SW480 (cell line): ENCODE measurements at places on chromosomes 5 and 9.
A peak's percentile ranks its signal among the peaks of the same experiment; 100 is the strongest.

DNA sequence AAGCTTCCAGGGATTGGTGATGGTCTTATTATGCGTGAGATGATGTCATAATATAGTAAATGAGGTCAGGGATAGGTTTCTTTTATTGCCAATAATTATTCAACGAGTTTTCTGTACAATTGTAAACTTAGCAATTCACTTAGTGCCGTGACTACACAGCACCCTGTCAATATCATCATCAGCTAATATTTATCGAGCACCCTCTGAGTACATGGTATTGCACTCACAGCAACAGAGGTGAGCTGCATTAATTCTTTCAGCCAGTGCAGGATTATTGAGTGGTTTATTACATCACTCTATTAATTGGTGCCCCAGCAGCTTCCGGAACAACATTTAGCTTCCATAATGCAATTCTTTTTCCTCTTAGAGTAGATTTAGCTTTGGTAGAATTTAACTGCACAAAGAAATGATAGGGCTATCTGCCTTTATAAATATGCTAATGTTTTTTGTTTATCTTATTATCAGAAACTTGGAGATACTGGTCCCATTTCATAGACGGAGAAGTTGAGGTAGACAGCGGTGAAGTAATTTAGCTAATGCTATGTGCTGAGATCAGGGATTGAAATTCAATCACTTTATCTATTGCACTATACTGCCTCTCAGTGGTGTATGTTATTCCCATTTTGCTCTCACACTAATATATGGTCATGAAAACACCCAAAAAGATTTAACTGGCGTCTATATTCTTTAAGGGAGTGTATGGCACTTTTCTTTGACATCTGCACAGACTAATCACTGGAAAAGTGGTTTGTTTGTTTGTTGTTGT is 726.1 kb upstream of the WWC1 start:
- peak; percentile 53 for DNase-seq

DNA sequence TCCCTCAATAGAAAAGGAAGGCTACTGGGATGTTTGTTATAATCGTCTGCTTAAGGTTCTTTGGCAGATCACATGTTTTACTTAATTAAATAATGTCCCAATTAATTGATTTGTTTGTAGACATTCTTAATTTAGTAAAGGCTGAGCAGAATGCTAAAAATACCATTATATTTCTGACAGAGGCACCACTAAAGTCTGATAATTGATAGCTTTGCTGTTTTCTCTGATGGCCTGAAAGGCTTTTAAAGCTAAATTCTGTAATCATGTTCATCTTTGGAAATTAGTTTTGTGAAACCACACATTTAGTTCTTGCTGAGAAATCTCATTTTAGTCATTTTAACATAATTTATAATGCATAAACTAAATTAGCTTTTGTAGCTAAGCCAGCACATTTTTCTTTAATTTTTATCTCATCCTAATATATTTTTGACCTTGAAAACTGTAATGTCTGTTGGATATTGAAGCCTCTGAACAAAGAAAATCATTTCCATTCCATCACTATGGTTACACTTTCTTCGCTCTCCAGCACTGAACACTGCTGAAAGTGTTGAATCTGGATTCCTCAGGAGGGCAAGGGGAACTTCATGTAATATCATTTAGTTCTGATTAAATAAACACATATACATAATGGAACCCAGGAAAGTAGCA is 329.4 kb downstream of the ELAVL2 start:
- DNase-seq = no peak

- no peak for DNase-seq
Observed at GRCh38 chr9:134620751-134621557, 20.6 kb upstream of the COL5A1 start.

DNA sequence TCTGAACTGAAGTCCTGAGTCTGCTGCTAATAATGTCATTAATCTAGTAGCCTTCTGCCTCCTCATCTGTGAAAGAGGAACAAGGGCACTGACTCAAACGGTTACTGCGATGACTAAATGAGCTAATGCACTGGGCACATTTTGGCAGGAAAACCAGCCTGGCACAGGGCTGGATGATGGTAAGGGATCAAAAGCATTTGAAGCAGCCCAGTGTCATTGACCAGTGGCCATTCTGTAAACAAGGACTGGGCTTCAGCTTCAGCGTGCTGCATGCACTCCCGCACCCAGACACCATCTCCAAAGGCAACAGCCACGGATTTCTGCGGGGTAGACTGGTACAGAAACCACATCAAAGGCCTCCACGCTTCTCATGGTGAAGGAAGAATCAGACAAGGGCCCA is 8.0 kb downstream of the GCNT4 start:
- peak; percentile 70 for DNase-seq

DNA sequence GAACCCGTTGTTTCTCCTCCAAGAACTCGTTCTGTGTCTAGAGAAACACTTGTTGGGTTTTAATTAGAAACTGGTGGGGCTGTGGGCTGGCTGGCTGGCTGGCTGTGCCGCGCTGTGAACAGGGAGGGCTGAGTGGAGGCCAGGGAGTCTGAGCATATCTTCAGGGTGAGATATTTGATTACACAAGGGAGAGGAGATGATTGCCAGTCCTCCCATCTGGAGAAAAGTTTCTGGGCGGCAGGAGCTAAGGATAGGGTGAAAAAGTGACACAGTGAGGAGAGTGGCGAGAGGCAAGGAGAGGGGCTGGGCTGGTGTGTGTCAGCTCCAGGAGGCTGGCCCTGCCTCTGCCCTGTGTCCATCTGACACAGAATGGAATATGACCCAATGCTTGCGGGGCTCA is 63.0 kb downstream of the GDNF start:
- DNase-seq = no peak

GRCh38 chr5:155649666-155650065 is 636.1 kb downstream of the KIF4B start:
- no peak for DNase-seq

DNA sequence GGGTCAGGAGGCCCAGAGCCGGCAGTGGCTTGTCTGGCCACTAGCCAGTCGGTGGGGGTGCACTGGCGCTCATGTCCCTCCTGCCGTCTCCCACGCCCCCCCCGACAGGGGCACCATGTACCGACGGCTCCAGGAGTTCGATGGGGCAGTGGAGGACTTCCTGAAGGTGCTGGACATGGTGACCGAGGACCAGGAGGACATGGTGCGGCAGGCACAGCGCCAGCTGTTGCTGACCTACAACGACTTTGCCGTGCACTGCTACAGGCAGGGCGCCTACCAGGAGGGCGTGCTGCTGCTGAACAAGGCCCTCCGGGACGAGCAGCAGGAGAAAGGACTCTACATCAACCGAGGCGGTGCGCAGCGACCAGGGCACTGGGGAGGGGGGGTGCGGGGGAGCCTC is 8.1 kb downstream of the TTC16 start:
- DNase-seq = no peak

DNA sequence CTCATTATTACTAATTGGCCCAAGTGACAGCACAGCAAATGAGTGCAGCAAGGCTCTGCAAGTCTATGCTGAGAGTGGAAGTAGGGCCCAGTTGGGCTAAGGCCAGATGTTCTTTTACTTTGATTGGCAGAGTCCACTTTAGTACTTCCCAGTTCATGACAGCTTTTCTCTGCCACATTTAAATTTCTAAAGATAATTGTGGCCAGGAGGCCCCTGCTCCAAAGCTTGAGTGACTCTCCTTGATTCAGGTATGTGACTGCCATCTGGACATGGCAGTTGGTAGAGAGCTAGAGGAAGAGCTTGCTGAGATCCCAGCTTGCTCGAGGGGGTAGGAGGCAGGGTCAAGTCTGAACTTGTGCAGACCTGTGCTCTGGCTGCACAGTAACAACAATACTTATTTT is 154.1 kb downstream of the CARTPT start:
- DNase-seq = no peak

- DNase-seq = no peak
Observed at GRCh38 chr5:78544561-78545201, 103.9 kb downstream of the LHFPL2 start.

DNA sequence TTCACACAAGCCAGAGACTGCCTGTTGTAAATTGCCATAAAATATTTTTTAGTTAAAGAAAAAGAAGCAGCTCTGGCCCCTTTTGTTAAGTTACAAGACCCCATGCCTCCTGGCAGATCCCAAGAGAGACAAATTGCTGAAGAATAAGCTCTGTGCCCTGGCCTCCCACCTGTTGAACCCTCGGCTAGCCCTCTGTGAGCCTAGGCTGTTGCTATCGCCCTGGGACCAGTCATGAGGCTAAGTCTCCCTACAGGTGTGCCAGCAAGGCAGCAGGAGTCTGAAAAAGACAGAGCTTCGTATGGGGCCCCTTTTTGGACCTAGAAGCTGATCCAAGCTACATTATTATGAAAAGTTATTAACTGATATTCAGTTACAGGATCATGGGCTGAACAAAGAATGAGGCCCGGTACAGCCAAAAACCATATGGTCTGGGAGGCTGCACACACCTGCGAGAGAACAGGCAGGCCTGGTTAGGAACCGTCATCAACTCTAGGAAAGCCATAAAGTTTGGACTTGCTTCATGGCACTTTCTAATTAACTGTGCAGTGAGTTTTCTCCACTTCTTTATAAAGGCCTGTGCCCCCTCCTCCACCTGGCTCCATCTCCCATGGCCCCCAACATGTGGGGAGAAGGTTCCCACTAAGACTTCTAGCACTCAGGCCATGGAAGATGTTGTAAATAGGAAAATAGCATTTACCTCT is 384.7 kb downstream of the ENC1 start:
- no peak for DNase-seq

GRCh38 chr5:135218486-135218755 is 180.6 kb downstream of the MACROH2A1 start:
- DNase-seq = no peak

GRCh38 chr9:104304925-104305324 is 199.1 kb upstream of the OR13F1 start:
- no peak for DNase-seq

DNA sequence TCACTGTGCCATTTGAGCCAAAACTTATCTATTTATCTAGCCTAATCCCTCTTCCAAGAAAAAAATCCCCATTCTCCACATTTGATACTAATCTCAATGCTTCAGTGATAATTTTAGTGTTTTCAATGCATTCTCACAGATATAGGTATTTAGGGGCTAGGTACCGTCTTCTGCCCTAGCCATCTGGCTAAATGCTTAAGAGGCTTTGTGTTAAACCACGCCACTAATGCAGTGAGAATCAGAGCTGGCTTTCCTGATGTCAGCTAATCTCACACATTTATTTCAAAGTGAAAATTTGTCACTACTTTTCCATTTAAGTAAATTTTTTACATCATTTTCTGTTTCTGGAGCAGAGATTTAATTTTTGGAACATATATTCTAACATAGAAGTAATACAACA is 479.7 kb downstream of the MAN2A1 start:
- no peak for DNase-seq

DNA sequence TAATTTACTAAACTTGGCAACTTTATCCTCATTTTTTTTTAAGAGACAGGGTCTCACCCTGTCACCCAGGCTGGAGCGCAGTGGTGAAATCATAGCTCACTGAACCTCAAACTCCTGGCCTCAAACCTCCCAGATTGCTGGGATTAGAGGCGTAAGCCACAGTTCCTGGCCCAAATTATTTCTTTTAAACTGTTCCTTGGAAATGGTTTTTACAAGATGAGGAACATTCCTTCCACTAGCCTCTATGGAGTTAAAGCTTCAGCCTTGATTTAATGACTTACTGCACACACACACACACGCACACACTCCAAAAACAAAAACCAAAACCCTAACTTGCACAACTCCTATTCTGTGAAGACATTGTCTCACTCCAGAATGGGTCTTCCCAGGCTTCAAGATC is 77.2 kb upstream of the TARS1 start:
- DNase-seq = no peak

- DNase-seq = no peak
Observed at GRCh38 chr9:83582029-83582428, 40.9 kb upstream of the IDNK start.

- no peak for DNase-seq
Observed at GRCh38 chr9:76336027-76336426, 58.2 kb downstream of the RFK start.

DNA sequence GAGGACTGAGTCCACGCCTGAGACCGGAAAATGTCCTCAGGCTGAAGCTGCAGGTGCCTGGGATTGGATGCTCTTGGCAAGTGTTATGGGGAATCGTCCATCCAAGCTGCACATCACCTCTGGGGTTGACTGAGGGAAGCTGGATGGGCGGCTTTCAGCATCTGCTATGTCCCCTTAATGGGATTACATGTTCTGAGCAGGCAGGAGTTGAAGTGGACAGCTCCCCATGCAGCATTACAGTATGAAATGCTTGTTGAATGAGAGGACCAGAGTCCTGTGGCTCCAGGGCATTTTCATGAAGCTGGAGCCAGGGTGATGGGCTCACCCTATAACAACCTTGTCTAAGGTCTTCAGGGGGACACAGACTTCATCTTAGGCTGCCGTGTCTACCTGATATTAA is 270.9 kb downstream of the HSPA4 start:
- DNase-seq = no peak

DNA sequence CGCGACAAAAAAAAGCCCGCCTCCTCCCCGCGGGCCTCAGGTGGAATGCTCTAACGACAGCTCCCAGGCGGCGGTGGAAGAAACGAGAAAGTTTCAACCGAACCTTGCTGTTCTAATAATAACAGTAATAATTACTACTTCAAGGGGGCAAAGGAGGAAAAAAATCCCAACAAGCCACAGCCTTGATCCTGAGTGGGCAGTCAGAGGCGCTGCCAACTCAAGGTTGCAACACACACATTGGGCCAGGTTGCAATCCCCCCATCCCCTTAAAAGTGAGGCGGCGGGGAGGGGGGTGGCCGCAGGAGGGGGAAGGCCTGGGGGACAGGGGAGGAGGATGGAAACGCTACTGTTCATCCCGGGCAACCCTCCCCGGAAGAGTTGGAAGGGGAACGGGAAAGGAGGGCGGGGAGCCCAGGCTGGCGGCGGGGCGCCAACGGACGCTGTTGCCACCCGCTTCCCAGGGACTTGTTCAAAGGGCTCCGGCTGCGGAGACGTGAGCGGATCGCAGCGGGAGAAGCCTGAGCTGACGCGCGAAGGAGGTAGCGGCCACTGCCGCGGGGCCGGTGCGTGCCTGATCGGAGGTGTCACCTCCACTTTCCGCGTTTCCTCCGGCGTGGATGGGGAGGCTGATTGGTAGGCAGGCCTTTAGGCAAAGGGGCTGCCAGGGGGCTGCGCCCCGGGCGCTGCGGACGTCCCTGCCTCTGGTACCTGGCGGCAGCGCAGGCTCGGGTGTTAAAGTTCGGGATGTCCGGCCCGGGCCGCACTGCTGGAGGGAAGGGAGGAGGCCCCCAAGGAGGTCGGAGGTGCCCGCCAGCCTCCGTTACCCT is 647 bp downstream of the SMARCA2 start:
- DNase-seq = peak; percentile 46

DNA sequence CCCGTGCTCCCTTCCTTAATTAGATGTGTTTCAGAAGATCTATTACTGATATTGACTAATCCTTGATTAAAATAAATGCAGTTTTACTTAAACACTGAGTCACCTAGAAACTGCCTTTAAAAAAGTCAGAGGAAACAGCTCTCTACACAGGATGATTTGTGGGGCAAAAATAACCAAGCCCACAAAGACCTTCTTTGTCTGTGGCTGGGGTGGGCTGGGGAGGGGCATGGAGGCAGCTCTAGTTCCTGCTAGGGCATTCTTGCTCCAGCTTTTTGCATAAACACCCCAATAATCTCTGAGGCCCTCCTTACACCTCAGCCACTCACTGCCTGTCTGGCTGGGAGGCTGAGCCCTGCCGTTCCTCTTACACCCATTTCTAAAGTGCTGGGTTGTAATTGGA is 227.6 kb upstream of the DAP start:
- no peak for DNase-seq

- no peak for DNase-seq
Observed at GRCh38 chr9:102069969-102070368, 331.5 kb upstream of the GRIN3A start.
